ENCODE measurements at places on chromosomes 5 and 9.
A peak's percentile ranks its signal among the peaks of the same experiment; 100 is the strongest.

- no peak for DNase-seq
Measured at GRCh38 chr5:17912794-17913193, 278.5 kb downstream of the TAF11L14 start.

DNA sequence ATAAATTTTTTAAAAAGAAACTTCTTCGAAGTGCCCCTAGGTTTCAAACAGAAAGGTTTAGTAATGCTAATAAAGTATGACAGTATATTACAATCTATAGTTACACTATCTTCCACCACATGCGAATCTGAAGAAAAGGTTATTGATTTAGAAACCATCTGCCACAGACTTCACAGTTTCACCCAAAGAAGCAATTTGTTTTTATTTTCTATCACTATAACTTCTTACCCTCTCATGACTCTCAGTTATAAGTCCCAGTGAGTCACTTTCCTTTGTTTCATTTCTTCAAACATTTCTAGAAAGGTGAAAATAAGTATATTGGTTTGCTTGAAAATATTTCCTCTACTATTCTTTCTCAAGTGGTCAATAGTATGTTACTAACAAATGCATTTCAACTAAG is 93.6 kb downstream of the MCTP1 start:
- DNase-seq, result no peak

- DNase-seq, result peak; percentile 18
Measured at GRCh38 chr5:171808951-171809350, 23.3 kb downstream of the SMIM23 start.

DNA sequence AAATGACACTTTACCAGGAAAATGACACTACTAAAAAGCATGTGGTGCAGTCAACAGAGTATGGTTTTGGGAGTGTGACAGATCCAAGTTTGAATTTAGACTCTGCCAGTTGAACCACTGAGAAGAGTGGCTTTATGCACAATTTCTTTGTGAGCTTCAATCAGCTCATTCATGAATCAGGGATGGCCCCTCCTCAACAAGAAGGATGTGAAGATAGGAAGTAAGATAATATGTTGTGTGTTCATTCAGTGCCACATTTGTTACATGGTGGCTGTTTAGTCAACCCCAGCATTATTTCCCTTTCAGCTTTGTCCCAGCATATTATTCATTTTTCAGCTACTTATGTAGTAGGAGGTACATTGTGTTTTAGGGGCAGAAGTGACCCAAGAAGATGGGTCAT is 140.1 kb downstream of the TLE4 start:
- no peak for DNase-seq

DNA sequence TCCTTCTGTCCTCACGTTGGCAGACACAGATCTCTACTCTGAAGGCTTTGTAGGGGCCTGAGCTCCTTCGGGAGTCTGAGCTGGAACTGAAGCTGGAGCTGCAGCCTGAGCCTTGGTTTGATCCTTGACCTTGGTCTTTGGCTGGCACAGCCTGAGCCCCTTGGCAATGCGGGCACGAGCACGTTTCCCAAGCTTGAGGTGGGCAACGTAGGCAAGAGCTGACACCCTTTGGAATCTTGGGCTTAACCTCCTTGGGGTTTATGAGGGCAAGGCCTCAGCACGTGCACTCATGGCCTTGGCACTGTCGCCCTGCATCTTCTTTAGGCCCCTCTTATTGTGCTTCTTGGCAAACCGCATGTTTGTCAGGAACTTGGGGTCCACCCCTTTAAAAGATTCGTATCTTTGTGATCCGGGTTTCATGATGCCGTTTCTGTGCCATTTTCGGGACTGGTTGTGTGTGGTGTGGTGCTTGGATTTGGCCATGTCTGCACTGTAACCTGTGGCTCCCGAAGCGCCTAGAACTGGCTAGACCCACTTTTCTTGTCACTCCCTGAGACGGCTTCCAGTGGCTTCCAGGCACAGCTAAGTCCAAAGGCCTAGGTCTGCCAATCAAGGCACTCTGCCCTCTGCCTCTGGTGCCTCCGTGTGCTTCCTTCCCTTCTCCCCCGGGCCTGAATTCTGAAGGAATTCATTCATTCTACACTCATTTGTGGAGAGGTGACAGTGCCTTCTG is 1.4 kb downstream of the SUSD1 start:
- DNase-seq, result no peak

DNA sequence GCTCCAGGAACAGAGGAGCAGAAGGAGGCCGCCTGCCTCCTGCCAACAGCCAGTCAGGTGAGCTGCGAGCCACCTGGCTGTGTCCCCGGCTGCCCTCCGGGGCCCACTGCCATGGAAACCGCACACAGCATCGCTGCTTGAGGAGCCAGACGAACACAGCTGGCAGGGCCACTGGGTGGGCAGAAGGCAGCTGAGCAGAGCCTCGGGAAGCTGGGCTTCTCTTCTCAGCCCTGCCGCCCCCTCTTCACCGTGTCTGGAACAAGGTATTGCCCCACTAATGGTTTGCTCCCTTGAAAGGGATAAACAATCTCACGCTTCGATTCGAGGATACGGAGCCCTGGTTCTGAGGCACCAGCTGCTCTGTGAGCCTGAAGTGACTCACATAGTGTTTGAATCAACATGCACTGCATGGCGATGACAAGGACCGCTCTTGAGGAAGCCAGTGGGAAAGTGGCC is 63.7 kb upstream of the RUFY1 start:
- DNase-seq, result no peak

DNA sequence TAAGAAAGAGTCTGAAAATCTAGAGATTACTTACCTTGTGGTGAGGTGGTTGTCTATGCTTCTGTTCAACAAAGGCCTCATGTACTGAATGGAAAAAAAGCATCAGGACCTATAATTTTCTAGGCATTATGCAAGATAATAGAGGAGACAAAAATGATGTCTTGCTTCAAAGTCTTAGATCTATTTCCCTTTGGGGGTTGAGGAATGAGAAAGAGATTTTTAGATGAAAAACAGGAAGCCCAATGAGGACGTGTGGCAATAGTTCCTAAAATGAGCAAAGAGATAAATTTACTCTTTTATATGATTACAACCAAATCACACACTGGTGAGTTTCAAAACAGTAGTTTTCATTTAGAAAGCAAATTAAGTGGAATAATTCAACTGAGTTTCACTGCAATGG is 99.5 kb downstream of the GHR start:
- DNase-seq, result no peak

DNA sequence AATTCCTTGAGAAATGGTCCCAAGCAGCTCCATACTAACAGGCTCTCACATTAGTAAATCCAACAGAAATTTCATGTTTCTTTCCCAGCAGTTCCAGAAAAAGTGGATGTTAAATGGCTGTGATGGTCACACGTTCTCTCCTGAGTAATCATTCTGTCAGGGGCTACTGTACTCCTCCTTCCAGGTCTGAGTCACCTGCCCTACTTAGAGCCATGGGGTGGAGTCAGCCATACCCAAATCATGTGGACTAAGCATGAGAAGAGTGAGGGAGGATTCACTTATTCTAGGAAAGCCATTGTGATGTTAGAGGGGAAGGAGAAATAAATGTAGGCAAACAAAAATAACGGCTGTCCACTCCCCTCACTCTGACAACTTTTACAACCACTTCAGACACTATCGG is 547.2 kb downstream of the CSNK1G3 start:
- DNase-seq, result no peak

GRCh38 chr9:92522983-92523970 is 12.5 kb downstream of the ECM2 start:
- no peak for DNase-seq

DNA sequence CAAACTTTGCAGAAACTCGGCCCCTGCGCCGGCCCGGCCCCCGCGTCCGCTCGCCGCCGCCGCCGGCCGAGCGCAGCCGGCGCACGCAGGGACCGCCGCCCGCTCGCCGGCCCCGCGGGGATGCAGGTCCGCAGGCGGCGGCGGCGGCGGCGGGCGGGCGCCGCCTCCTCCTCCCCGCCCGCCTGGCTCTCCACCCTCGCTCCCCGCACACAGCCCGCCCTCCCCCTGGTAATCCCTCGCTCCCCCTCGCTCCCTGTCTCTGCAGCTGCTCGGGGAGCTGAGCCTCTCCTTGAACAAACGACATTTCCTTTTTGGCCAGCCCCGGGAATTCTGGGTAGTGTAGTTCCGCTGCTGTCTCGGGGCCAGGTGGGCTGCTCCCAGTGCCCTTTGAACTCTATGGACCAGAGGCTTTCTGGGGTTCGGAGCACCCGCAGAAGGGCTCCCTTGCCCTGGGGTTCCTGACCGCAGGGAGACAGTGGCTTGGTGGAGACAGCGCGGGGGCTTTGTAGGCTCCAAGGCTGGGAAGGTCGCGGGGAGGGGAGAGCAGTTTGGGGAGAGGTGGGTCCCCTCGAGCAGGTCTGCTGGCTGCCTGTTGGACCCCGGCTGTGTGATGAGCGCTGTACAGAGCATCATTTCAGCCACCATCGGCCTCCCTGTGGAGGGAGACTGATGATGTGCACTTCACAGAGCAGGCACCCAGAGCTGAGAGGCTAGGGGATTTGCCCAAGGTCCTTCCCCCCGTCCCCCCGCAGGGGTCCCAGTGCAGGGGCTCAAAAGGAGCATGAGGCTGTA is 1.8 kb upstream of the FAM78A start:
- peak; percentile 87 for DNase-seq

GRCh38 chr5:50325237-50325832 is 115.8 kb downstream of the EMB start:
- DNase-seq, result peak; percentile 58

DNA sequence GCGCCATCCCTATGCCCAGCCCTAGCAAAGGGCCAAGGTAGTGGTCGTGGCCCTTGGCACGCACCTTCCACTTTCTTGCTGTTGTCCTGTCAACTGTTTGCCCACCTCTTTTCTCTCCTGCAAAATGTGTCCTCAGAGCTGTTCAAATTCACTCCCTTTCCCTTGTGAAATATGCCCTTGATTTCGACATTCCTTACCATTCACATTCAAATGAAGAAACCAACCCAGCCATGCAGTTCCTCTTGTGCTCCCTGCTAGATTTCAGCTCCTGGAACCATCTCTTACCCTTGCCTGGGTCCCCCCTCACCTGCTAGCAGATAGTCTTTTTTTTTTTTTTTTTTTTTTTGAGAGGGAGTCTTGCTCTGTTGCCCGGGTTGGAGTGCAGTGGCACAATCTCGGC is 19.6 kb upstream of the HRH2 start:
- peak; percentile 72 for DNase-seq

- no peak for DNase-seq
Measured at GRCh38 chr9:89670114-89670513, 65.3 kb downstream of the GADD45G start.

DNA sequence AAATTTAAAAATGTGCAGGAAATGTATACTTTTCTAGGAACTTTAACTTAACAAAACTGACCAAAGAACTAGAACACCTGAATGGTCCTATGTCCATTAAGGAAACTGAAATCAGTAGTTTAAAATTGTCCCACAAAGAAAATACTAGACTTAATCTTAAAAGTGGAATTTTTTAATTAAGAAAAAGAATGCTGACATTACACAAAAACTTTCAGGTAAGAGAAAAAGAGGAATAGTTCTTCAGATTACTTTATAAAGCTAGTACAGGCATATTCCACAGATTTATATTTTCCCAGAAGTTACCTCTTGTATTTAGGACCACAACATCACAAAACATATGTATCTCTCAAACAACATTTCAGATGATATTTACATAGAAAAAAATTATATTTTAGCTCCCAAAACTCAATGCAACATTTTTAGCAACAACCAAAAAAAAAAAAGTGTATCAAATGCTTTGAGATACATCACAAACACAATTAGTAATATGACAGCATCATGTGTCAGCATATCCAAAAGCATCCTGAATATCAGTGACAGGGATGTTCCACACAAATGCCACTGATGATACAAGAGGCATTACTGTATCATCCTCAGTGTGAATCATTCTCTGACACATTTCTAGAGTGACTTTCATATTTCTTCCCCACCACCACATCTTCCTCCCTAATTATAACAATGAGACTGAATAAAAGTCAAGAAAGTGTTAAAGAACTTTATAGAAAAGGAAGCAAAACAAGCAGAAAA is 264.0 kb downstream of the EPB41L4A start:
- peak; percentile 85 for DNase-seq
